ENCODE measurements at places on chromosomes 7 and 10.

DNA sequence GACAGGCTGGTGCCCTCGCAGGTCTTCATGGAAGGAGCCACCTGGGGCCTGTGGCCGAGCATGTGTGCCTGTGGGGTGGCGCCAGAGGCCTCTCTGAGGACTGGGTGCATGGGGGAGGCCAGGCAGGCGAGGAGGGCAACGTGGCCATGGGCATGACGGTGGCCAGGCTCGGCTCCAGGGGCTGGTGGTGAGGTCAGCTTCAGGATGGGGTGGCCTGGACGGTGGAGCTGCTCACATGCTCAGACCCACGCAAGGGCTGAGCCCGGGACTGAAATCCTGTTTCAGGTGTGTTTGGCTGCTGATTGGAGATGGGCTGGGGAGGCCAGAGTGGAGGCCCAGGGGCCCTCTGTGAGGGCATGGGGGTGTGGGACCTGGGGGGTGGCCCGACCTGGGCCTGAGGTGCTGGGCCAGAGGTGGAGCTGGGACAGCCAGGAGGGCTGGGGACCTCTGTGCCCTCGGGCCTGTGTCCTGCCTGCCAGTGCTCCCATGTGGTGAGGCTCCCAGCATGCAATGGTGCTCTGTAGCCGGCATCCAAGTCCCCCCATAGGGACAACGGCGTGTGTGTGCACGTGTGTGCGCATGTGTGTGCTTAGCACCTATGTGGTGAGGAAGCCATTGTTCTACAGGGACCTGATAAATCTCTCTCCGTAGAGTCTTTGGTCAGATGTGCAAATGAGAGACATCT is 71.1 kb downstream of the INPP5A start:
- no peak for DNase-seq

DNA sequence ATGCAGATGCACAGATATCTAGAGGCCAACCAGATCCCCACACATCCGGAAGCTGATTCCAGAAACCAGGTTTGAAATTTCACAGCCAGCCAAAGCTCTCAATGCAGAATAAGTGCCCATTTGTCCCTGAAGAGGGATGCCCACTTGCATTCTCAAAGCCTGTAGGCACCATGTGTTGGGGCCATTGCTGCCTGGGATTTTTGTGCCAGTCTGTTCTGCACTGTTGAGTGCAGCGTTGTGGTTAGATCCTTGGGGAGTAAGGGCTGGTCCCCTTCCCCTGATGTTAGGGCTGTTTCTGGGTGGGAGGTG is 62.4 kb downstream of the EEPD1 start:
- DNase-seq: no peak

DNA sequence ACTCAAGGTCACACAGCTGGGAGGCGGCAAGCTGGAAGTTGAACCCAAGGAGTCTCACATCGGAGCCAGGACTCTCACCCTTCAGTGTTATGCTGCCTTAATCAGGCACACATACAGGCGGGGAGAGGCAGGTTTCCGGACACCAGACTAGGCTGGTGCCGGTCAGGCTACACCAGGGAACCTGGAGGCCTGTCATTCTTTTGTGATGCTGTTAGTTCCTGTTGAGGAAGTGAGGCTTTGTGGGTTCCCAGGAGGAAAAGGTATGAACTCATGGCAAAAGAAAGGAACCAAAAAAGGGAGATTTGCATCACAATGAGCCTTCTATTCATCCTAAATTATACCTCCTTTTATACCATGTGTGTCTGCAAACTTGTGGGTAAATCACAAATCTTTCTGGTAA is 103.8 kb downstream of the TCF7L2 start:
- DNase-seq: no peak

GRCh38 chr7:132614428-132615318 is 38.4 kb upstream of the PLXNA4 start:
- DNase-seq: no peak

DNA sequence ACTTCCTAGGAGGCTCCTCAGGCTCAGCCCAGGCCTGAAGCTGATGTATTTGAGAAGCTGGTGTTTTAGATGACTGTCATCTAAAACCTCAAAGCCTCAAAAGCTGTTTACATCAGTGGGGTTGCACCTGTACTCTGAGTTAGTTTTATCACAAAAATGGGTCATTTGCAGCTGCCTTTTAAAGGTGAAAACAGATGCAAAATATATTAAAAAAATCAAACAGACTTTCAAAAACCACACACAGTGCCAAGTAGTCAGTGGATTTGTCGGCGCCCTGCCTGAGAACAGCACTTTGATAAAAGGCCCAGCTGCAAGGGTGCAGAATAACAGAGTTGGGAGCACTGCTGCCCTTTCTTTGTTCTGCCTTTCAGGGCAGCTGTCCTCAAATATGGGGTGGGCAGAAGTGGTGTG is 103.0 kb downstream of the VOPP1 start:
- peak; percentile 45 for DNase-seq

- DNase-seq: no peak
Measured at GRCh38 chr10:73058057-73058591, 38.5 kb downstream of the P4HA1 start.

DNA sequence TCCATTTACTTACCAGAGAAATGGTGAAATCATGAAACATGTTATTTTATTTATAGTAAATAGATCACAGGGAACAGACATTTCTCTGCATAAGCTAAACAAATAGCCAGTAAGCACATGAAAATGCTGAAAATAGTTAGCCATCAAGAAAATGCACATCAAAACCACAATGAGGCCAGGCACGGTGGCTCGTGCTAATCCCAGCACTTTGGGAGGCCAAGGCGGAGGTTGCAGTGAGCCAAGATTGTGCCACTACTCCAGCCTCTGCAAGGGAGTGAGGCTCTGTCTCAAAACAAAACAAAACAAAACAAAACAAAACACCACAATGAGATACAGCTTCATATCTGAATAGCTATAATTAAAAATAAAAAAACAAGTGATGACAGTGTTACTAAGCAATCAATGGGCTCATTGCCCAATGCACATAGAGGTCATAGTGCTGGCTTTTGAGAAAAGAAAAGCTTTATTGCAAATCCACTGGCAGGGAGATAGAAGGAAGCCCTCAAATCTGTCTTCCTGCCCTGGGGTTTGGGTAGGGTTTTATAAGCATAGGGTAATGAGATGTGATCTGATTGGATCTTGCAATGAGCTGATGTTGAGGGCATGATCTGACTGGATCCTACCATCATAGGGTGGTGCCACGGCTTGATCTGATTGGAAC is 16.2 kb downstream of the CSTF2T start:
- DNase-seq: no peak

- DNase-seq: no peak
Measured at GRCh38 chr10:125778556-125778955, 2.9 kb upstream of the MMP21 start.

GRCh38 chr10:71964098-71964742 is at the start of gene CHST3:
CHST3 (plus strand) TSS chr10:71964395; CDS start chr10:72005843, 41,448 bp downstream.
- DNase-seq: no peak

DNA sequence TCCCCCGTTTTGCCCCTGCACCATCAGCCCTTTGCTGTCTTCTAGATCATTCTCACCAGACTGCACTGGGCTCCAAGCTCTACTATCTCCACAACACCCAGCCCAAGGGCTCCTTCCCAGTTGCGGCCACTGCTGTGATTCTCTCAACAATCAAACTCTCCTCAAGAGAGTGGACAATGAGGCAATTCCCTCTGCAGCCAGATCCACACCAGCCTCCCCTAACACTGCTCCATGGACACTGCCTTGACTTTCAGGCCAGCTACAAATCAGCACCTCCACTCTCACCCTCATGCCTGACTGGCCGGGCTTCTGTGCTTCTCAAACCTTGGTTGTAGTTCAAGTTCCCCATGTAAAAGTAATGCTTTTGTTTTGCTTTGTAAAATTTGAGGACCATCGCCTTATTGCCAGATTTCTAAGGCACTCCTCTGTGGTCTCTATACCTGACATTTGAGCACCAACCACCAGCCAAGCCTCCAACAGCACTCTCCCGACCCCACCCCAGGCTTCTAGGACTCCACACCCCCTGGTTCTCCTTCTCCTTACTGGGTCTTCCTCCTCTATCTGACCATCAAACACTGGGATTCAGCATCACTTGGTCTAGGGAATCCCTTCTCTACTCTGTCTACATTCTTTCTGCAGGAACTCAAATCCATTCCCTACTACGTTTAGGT is 45.4 kb downstream of the PPIF start:
- DNase-seq: no peak

DNA sequence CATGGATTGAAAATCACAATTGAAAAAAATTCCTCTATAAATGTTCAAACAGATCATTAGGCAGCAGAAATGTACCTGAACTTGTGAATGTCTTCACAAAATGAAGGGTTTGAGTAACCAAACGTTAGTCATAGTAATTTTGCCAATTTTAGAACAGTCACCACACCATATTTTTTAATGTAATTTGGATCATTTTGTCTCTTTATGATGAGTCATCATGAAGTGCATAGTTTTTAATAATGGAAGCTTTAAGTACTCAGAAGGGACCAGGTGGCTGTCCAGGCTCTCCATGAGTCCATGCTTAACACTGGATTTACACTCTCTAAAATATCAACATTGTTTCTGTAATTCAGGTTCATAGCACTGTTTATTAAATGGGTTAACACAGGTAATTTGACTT is 219.2 kb downstream of the ETV1 start:
- DNase-seq: no peak

DNA sequence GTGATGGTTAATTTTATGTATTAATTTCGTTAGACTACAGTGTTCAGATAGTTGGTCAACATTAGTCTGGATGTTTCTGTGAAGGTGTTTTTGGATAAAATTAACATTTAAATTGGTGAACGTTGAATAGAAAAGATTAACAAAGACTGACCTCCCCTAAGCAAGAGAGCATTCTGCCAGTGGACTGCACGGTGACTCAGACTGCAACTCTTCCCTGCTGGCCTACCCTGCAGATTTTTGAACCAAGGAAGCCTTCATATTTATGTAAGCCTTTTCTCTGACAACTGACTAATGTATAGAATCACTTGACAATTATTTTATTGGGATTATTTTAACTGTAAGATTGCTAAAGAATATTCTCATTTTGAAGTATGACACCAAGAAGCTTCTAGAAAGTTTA is 7.9 kb upstream of the ZNF248 start:
- no peak for DNase-seq

Data from activated effector memory CD4-positive, alpha-beta T cell treated with Interleukin-2 at 50 U/mL for 16 hours (primary cell).